Stromal cell of bone marrow (primary cell): ENCODE measurements at places on chromosomes 4 and X.

DNA sequence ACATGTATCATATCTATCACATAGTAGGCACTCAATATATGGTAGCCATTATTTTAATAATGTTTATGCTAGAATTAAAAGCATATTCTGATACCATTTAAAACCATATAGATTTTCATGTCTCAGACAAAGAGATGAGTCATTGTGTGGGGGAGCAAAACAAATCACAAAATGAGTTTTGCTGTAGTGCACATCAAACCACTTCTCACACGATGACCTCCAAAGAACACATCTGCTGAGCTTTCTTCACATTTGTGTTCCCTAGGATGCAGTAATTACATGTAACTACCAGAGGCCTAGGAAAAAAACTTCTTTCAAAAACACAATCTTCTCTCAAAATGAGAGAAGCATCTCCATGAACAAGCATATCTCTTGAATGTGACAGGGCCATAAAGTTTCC lies 56.1 kb upstream of the BRS3 start:
- no peak for DNase-seq

GRCh38 chr4:56158483-56158882 lies 209.7 kb downstream of the CEP135 start:
- DNase-seq = no peak

GRCh38 chr4:177100307-177100706 lies 209.4 kb upstream of the NEIL3 start:
- no peak for DNase-seq

DNA sequence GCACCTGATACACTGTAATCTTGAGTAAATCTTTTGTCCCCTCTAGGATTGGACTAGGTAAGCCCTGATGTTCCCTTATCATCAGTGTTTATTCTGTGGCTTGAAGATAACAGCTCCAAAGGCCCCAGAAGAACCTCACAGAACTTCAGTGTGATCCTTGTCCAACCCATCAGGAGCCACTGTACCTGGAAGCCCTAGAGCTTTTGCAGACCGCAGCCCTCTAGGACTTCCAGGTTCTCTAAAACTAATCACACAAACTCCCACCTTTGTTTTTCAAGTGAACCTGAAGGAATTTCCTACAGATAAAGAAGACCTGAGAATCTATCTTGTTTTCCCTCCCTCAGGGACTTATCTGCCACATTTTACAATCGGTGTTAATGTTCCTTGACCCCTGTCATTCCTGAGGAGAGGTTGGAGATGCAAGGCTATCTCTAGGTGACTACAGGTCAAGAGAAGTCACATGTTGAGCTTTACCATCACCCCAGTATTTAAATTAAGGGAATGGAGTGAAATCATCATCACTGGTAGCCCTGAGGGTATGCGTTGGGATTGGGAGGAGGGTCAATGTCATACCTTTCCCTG lies 32.9 kb downstream of the LONRF3 start:
- DNase-seq = no peak
